Liver (tissue), 10 donors: ENCODE measurements at places on chromosomes 5 and 9. TPM values are rescaled to one million over a fixed set of nuclear protein-coding genes. Genes with fewer than 3 reads are reported as not detected.

FGD3 gene
- 6.2 TPM for total RNA-seq

CER1 gene
- not detected for total RNA-seq

CLIC3 gene
- 0.42 TPM for total RNA-seq

- DNase-seq, result no peak
Observed at GRCh38 chr5:119878712-119879111, 249.4 kb downstream of the FAM170A start.

LIFR gene
- 34.6 TPM for total RNA-seq

DNA sequence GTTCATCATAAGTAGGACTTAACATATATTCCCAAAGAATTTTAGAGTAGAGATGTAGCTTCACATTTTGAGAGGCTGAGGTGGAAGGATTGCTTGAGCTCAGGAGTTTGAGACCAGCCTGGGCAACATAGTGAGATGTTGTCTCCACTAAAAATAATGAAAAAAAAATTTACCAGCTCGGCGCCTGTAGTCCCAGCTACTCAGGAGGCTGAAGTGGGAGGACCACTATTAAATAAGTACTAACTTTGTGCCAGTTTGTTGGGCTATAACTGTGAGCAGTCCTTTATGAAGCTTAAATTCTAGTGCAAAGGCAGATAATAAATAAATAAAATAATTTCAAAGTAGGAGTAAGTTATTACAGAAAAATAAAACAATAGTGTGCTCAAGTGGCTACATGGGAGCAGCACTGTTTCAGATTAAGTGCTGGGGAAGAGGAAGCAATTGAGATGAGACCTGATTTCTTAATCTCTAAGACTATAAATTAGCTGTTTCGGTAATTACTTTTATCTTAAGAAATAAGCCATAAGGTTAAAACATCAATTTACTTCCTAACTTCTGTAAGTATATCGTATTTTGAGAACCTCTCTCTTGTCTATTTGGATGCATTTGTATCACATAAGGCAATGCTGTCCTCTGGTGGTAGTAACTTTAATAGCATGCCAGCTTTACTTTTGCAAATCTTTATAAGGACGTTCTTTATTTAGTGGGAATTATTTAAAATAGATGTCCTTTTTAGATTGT, 98.9 kb downstream of the CSNK1G3 start:
- no peak for DNase-seq

- no peak for DNase-seq
Observed at GRCh38 chr5:107551088-107551487, 119.6 kb downstream of the EFNA5 start.

DNA sequence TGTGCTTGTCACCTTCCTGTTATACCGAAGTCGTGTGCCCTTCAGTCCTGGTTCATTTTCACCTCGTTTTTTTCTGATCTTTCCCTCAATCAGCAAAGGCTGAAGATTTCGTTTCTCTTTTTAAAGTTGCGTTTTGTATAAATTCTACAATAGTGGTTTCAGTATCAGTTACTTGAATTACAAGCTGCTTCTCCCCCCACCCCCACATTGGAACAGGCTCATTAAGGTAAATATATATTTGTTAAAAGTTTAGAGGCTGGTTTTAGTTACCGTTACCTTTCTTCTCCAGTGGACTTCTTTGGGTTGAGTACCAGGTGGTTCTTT, 881 bp downstream of the SUB1 start:
- DNase-seq, result no peak

DNA sequence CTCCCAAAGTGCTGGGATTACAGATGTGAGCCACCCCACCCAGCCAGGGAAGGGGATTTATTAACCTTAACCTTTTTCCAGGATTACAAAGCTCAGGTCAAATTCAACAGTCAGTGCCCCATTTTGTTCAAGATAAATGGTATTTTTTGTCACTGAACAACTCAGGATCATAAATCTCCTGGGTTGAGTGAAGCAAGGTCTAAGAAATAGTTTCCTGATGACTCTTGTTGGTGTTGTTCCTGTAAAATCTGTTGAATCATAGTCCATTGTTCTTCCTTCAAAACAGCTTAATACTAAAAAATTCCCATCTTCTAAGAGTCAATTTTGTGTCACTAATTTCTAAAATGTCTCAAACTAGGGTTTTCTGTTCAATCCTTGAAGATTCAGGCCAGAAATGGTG, 33.9 kb upstream of the JMY start:
- no peak for DNase-seq

GRIN1 gene
- not detected for total RNA-seq

IFNK gene
- total RNA-seq, result not detected

GRCh38 chr5:59917121-59917520, 23.6 kb upstream of the PDE4D start:
- no peak for DNase-seq

DNA sequence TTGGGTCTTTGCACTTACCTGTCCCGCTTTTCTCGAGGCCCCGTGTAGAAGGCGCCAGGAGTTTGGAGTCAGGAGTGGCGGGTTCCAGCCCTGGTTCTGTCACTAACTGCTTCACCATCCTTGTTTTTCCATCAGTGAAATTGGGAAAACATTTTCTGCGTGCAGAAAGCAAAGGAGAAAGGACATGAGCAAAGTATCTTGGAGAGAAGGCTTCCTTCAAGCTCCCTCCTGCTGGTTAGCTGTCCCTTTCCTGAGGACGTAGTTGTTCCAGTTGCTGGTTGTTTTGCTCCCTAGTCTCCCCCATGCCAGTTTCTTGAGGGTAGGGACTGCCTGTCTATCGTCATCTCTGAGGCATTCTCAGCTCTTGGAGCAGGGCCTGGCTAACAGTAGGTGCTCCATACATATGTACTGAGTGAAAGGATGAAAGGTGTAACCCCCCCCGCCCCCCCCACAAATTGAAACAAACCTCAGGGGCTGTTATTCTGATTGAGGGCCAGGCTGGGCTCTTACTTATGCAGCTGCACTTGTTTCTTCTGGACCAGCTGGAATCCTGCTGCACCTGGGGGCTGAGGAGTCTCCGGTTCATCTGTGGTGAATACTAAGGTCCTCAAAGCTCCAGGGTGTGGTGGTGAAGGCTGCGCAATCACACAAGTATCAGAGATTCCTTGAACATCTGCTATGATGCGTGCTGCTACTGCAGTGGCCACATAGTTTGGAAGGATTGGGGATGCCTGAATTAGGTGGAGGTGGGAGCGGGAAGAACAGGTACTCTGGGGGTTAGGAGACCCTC, 1.0 kb downstream of the SMIM3 start:
- DNase-seq, result no peak

DNA sequence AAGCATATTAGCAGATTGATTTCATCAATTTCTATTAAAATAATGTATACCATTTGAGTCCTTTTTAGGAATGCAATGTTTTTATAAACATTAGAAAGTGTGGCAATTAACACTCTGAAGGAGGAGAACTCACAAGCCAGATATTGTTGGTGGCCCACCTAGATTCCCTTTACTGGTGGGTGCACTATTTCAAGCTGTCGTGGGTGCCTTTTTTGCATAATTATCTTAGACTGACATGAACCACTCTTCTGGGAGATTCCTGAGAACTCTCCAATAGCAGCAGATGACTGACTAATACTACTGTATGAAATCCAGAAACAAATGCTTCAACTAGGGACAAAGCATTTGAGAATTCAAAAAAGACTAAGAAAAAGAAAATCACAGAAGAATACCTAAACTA, 526.0 kb downstream of the CDH18 start:
- no peak for DNase-seq

DNA sequence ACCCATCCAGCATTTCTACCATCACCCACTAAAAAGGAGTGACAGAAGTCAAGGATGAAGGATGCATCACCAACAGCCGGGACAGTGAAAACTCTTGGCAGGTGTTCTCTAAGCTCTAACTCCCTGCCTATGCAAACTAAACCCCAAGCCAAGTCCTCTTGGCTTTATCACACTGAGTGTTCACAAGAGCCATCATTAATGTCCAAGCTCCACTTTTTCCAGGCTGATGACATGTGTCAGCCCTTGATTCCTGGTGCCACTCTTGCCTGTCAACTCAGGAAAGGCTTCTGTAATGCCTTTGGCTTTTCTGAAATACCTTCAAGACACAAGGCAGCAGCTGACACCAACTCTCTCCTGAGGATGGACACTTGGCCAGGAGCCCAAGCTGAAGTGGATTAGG, 86.9 kb downstream of the NR6A1 start:
- no peak for DNase-seq
